Thymus (tissue), 14 donors: ENCODE measurements at places on chromosomes 4 and X. TPM values are rescaled to one million over a fixed set of nuclear protein-coding genes. Genes with fewer than 3 reads are reported as not detected.

The FAM47E gene
- 1.1 TPM for total RNA-seq

The MAGEA2B gene
- total RNA-seq: not detected

The ADGRL3 gene
- 2.0 TPM for total RNA-seq

The STARD8 gene
- total RNA-seq: 1.9 TPM

The COL4A5 gene
- total RNA-seq: 7.4 TPM

The BEX2 gene
- 26.1 TPM for total RNA-seq

The ABCG2 gene
- total RNA-seq: 1.4 TPM

The HTN3 gene
- 0.28 TPM for total RNA-seq

GRCh38 chr4:186039697-186040096 lies 29.3 kb upstream of the TLR3 start:
- DNase-seq: no peak

DNA sequence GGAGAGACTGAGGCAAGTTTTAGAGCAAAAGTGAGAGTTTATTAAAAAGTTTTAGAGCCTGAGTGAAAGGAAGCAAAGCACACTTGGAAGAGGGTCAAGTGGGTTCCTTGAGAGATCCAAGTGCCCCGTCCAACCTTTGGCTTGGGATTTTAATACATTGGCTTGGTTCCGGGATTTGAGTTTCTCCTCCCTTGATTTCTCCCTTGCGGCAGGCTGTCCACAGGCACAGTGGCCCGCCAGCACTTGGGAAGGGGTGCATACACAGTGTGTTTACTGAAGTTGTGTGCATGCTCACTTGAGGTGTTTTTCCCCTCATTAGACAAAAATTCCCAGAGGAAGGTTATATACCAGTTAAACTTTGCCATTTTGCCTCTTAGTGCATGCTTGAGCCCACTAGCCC lies 333.5 kb downstream of the PCDH18 start:
- DNase-seq: no peak

DNA sequence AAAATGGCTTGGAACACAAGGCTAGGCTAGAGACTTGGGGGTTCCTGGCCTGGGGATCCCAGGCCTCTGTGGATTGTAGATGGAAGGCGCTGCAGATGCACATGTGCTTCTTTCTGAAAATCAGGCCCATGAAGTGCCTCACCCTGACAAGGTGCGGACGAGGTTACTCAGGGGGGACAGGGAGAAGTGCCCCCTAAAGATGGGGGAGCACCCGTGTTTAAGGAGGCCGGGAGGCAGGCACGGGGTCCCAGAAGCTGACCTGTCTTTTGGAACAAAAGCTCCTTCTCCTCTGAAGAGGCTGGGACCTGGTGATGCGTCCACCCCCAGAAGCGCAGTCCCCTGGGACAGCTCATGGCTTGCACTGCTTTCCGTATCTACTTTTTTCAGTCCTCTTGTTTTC lies 2.4 kb downstream of the PDZD4 start:
- no peak for DNase-seq

GRCh38 chr4:82909326-82909725 lies 8.8 kb downstream of the THAP9 start:
- no peak for DNase-seq

- DNase-seq: no peak
Measured at GRCh38 chrX:87003031-87003430, 514.6 kb upstream of the KLHL4 start.

- no peak for DNase-seq
Measured at GRCh38 chr4:169185133-169185956, 85.4 kb downstream of the SH3RF1 start.

GRCh38 chr4:84529169-84529751 lies 30.2 kb upstream of the NKX6-1 start:
- no peak for DNase-seq

- no peak for DNase-seq
Measured at GRCh38 chr4:74258963-74259362, 49.3 kb upstream of the EPGN start.

DNA sequence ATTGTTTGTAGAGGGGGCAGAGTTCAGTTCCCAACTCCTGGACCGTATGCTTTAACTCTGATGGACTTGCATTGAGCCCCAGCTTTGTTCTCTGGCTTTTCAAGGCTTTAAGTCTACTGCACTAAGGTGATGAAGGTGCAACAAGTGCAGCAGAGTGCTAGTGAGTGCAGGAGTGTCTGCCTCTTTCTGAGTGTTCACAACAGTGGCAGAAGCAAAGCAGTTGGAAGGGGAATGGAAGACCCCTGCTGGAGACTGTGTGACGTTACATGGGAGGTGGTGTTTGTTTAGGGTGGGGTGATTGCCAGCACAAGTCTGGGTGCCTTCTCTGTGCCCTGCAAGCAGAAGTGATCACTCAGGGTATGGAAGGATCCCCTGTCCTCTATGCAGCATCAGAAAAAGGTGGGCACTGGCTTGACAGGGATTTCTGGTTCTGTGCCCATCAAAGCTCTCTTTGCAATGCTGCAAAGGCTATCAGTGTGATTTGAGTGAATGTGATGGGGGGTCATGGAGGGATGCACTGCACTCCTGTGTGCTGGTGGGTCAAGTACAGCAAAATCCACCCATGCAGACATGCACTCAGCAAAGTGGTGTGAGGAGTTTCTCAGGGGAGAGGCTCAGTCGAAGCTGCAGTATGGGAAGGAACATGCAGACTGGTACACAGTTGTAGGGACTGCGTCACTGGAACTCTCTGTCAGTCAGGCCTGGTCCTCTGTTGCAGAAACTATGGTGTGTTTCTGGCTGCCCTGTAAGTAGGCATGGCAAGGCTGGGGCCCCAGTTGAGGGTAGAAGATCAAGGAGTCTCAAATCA lies 70.9 kb upstream of the UGT2B7 start:
- no peak for DNase-seq

- DNase-seq: no peak
Measured at GRCh38 chrX:153780678-153781427, at the start of gene SRPK3. Gene SRPK3 (plus strand): TSS chrX:153781041. CDS start chrX:153781087, 46 bp downstream.

DNA sequence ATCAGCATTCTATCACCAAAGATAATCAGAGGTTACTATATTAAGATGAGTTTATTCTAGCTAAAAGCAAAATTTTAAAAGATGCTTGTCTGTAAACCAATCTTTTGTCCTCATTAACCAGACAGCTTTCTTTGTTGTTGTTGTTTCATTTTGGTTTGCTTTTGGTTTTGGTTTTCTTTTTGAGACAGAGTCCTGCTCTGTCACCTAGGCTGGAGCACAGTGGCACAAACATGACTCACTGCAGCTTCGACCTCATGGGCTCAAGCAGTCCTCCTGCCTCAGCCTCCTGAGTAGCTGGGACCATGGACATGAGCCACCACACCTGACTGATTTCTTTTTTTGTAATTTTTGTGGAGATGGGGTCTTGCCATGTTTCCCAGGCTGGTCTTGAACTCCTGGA lies 102.9 kb downstream of the COX18 start:
- no peak for DNase-seq

DNA sequence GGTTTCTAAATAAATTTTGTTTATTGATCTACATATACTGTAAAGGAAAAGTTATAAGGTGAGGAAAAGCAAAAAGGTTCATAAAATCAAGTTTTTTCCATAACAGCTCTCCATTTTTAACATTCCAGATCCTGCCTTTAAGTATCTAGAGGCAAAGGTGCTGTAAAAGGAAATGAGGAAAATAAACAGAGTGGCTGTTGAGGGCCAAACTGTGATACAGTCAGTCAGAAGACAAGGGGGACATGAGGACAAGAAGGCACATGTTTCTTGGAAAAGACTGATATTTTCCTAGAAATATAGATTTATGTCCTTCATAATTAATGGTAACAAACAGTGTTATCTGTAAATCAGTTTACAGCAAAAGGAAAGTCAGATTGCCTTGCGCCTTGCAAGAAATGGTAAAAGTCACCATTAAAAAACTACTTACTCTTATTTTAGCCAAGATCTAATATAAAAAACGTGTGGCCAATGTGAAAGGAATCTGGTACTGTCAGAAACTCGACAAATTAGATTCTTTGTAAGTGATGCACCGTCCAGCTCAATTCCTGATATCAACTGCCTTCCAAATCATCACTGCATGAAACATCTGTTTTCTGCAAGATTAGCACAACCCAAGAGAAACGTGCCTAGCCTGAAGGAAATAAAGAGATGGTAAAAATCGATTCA lies 34.0 kb upstream of the VEGFD start:
- DNase-seq: no peak

DNA sequence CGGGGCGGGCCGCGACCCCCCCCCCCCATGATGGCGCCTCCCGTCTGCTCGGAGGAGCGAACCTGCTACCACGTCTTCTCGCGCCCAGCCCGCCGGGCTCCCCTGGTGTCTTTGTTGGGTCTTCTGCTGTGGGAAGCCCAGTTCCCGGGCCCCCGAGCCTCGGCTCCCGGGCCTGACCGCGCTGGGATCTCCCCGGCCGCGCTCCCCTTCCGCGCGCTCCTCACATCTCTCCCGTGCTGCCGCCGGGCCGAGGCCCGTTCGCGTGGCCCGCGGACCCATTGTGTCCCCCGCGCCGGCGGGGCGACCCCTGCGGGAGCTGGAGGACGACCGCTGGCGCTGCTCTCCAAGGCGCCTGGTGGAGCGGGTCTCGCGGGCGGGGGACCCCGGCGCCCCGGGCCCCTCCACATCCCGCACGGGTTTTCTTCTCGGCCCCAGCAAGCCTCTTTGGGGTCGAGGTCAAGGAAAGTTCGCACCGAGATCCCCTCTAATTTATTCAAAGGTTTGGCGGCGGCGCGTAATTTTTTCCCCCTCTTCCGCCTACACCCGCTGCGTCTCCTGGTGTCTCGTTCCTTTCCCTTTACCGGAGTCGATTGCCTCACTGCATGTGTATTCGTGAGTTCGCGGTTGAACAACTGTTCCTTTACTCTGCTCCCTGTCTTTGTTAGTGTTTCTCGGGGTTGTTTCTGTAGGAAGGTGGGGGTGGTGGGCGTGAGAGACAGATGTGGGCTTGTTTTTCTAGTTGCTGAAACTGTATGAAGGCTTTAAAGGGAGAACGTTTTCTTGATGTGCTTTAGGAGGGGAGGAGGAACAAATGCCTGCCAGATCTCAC lies 770 bp downstream of the SMAD1 start:
- peak; percentile 64 for DNase-seq

DNA sequence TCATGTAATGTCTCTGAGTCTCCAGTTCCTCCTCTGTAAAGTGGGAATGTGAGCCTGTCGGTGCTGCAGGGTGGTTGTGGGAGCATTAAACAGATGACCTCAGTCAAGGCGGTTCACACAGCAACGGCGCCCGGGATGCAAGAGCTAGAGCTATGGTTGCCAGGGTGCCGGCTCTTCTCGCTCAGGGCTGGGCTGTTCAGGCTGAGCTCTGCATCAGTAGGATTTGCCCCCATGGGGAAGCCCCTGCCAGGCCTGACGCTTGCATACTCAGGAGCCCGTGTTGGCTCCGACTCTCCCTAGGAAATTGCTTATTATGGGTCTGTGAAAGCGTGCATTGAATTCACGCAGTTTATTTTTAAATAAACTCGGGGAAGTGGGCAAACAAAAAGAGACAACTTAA lies 67.3 kb downstream of the PSAPL1 start:
- DNase-seq: no peak

- peak; percentile 2 for DNase-seq
Measured at GRCh38 chrX:132612821-132613564, 124.2 kb upstream of the MBNL3 start.

GRCh38 chr4:165324236-165324917 lies 3.1 kb upstream of the MSMO1 start:
- no peak for DNase-seq

DNA sequence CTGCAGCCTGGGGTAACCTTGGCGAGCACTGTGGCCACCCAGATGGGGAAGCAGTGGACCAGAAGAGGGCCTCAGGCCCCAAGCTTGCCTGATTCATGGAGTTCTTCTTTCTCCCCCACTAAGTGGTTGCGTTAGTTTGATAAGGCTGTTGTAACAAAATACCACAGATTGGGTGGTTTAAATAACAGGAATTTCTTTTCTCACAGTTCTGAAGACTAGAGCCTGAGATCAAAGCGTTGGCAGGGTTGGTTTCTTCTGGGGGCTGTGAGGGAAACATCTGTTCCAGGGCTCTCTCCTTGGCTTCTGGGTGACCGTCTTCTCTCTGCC lies 105.7 kb upstream of the GATB start:
- no peak for DNase-seq

- no peak for DNase-seq
Measured at GRCh38 chr4:157918036-157918832, 254.6 kb downstream of the GASK1B start.

- DNase-seq: no peak
Measured at GRCh38 chr4:177740563-177740962, 298.3 kb upstream of the AGA start.

DNA sequence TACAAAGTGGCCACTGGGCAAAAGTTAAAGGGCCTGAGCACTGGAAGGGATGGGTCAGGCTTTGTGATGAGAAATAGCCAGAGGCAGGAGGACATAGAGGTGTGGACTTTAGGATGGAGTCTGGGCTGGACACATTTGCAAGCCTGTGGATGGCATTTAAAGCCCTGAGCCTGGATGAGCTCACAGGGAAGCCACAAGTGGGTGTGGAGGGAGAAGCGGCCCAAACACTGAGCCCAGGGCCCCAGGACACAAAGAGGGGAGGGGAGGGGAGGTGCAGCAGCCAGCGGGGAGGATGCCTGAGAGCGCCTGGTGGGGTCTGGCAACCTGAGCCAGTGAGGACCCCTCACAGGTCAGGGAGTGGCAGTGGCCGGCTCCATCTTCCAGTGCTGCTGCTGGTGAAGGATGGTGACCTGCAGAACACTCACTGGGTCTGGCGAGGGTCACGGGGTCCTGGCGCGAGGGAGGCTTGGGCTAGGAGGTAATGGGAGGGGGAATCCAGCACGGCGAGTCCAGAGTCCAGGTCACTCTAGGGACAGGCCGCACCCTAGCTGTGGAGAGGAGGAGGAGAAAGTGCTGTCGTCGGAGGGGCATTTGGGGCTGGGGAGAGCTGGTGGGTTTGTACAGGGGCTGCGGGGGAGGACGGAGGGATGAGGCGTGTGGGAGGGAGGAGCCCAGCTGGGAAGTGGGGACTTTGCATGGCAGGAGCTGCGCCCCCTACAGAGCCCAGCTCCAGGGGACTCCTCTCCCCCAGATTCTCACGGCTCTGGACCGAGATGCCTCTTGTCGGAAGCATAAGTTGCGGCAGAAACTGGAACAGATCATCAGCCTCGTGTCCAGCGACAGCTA lies 7.0 kb downstream of the LAGE3 start:
- no peak for DNase-seq

GRCh38 chr4:42489095-42489494 lies 91.8 kb downstream of the SHISA3 start:
- no peak for DNase-seq

DNA sequence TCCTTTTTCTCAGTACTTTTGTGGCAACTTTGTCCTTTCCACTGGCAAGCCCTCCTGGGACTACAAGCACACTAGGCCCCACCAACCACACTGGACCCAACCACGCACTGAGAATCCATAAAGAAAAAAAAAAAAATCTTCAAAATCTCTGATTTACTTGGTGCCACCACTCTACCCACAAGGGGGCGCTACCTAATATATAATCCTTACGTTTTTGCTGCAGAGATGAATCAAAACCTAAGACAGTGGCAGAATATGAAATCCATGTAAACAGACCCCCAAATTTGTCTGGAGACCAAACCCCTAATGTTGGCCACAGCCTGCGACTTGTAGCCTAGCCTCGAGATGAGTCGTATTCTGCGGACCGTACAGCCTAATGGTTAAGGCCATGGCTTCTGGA lies 63.5 kb upstream of the ARHGAP36 start:
- DNase-seq: no peak

GRCh38 chr4:929096-929765 lies 2.9 kb downstream of the GAK start:
- DNase-seq: no peak
